ENCODE measurements at places on chromosomes 6 and 20.

DNA sequence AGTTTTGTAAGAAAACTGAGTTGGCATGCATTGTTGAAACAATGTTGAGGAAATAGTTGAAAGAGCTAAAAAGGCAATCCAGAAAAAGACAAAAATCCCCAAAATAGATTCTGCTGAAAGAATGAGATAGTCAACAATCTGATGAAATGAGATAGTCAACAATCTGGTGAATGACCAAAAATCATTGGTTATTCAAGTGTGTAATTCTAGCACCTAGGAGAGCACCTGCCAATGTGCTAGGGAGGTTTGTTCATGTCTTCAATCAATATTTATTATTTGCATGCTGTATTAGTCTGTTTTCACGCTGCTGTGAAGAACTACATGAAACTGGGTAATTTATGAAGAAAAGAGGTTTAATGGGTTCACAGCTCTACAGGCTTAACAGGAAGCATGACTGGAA is 307.1 kb upstream of the HSF2 start:
- no peak for DNase-seq

- DNase-seq, result no peak
Observed at GRCh38 chr6:89160331-89161092, 14.7 kb downstream of the PM20D2 start.

DNA sequence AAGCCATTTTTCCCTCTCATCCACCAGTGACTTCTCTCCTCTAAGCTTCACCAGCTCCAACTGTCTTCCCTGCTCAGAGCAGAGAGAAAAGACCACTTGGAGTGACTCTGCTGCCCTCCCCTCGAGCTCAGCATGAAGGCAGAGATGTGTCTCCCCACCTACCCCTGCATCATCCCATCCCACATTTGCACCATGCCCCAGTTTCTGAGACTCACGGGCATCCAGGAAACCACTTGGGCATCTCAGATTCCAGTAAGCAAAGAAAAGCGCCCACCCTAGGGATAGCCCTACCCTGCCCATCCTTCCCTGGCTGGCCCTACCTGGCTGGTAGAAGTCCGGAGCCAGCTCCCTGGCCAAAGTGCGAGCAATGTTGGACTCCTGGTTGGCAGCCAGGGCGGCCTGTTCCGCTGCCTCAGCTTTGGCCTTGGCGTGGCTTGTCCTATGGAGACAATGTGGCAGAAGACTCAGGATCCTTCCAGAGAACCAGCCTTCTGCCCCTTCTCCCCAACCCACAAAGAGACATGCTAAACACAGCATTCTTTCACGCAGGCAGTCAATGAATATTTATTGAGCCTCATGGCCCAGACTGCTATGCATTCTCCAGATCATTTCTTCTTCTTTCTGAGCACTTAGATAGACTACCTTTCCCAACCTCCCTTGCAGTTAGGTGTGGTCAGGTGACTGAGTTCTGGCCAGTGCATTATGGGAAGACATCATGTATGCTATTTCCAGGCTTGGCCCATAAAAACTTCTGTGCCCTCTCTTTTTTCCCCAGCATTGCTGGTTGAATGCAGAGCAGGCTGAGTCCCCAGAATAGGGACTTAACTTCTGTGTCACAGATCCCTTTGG is 68.6 kb downstream of the JPH2 start:
- no peak for DNase-seq

- no peak for DNase-seq
Observed at GRCh38 chr20:58038123-58038654, 190.3 kb downstream of the ANKRD60 start.

DNA sequence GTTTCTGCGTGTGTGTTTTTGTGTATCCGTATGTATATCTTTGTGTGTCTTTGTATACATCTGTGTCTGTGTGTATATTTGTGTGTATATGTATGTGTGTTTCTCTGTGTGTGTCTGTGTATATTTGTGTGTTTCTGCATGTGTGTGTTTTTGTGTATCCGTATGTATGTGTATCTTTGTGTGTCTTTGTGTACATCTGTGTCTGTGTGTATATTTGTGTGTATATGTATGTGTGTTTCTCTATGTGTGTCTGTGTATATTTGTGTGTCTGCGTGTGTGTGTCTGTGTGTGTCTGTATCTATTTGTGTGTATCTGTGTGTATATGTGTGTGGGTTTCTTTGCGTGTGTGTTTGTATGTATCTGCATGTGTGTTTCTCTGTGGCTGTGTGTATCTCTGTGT is 192.6 kb downstream of the CDH4 start:
- no peak for DNase-seq

GRCh38 chr6:134376785-134377184 is 58.9 kb upstream of the SGK1 start:
- DNase-seq, result no peak

DNA sequence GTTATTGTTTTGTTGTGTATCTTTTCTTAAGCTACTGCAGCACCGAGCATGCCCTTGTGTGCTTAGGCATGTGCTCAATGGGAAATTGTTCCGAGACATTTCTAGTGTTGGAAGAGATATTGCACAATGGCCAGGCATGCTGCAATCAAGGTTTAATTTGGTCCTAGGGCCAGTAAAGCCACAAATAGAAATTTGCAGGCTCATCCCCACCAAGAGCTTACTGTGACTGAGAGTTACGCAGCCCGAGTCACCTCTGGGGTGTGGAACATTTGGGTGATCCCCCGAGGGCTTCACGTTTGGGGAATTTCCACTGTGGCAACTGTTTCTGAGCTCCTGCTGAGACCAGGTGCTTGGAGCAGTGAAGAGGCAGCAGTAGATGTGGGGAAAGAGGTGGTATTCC is 65.8 kb downstream of the ADTRP start:
- DNase-seq, result no peak

DNA sequence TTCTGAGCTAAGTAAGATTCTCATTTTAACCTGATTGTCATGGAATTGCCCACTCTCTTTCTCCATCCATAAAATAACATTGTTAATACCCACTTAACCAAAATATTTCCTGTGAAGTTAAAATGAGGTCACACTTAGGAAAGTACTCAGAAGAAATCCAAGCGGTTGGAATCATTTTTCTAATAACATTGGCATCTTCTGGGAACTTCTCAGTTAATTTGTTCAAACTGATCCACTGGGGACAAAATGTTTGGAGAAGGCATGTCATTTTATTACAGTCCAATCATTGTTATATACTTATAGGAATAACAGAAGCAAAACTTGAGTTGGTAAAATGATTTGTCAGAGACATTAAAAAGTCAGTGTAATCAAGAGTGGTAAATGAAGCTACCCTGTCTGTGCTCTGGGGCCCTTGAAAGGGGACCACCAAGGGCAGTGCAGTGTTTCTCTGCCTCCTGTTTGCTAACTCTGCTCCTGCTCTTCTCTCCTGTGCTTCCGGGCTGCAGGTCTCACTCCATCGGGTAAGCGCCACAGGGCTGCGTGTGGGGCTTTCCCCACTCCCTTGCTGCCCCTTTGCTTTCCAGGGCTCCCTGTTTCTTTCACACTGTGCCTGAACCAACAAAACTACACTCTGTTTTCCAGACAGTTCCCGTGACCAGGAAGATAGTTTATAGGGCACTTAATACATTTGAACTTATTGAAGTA is 50.1 kb downstream of the HDDC2 start:
- DNase-seq, result no peak

- no peak for DNase-seq
Observed at GRCh38 chr6:134331256-134331655, 13.3 kb upstream of the SGK1 start.

- DNase-seq, result no peak
Observed at GRCh38 chr6:79993012-79993910, 11.2 kb upstream of the TTK start.

- DNase-seq, result no peak
Observed at GRCh38 chr6:119444642-119445557, 95.3 kb upstream of the MAN1A1 start.

- DNase-seq, result no peak
Observed at GRCh38 chr20:24339210-24339641, 130.2 kb upstream of the SYNDIG1 start.

GRCh38 chr6:52664991-52665686 is 5.8 kb upstream of the TMEM14A start:
- DNase-seq, result no peak

DNA sequence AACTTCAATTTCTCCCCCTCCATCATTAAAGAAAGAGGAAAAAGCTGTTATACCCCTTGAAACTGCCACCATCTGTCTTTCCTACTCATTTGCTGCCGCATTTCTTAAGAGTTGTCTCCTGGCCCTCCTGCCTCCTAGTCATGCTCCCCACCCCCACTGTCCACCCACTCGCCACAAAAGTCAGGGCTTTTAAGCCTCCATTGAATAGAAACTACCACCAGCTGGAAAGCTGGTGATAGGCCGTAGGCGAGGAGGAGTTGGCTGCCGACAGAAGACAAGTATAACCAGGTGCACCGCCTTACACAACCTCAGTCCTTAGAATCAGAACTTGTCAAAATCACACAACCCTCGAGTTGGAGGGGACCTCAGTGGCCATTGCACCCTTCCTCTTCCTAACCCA is 67.6 kb downstream of the B3GAT2 start:
- DNase-seq, result no peak

- DNase-seq, result no peak
Observed at GRCh38 chr6:92715991-92716390, 703.4 kb downstream of the EPHA7 start.

- DNase-seq, result no peak
Observed at GRCh38 chr20:10846766-10847165, 173.0 kb upstream of the JAG1 start.

GRCh38 chr20:63394069-63394919 is 33.1 kb upstream of the CHRNA4 start:
- DNase-seq, result no peak

DNA sequence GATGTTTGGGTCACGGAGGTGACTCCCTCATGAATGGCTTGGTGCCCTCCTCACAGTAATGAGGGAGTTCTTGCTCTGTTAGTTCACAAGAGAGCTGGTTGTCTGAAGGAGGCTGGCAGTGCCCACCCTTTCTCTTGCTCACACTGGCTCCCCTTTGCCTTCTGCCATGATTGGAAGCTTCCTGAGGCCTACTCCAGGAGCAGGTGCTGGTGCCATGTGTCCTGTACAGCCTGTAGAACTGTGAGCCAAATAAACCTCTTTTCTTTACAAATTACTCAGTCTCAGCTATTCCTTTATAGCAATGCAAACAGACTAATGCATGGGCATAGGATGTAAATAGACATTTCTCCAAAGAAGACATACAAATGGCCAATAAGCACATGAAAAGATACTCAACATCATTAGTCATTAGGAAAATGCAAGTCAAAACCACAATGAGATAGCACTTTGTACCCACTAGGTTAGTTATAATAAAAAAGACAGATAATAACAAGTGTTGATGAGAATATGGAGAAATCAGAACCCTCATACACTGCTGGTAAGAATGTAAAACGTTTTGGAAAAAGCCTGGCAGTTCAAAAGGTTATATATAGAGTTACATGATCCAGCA is 17.7 kb downstream of the C20orf203 start:
- DNase-seq, result no peak

- DNase-seq, result no peak
Observed at GRCh38 chr6:26122005-26122388, 34.8 kb downstream of the HFE start.

- no peak for DNase-seq
Observed at GRCh38 chr20:44491635-44492395, 16.1 kb downstream of the TTPAL start.

GRCh38 chr20:64256282-64256935 is 861 bp downstream of the PCMTD2 start:
- no peak for DNase-seq

DNA sequence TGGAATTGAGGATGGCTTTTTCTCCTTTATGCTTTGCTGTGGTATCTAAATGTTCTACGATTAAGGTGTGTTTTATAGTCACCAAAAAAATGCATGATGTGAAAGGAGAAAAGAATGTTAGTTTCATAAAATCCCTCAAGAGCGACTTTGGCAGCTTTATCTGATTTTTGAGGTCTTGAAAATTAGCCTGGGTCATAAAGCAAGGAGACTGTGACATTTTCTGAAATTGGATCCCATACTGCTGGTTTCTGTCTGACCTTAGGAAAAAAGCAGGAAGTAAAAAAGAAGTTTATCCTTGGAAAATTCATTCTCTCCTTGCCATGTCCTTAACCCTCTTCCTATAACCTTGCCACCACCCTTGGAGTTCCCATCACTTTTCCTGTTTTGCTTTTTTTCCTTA is 525.3 kb downstream of the CD83 start:
- DNase-seq, result no peak

- no peak for DNase-seq
Observed at GRCh38 chr20:23298926-23299672, 51.5 kb upstream of the NXT1 start.
